ENCODE measurements at places on chromosomes 6 and 20.
A peak's percentile ranks its signal among the peaks of the same experiment; 100 is the strongest.

DNA sequence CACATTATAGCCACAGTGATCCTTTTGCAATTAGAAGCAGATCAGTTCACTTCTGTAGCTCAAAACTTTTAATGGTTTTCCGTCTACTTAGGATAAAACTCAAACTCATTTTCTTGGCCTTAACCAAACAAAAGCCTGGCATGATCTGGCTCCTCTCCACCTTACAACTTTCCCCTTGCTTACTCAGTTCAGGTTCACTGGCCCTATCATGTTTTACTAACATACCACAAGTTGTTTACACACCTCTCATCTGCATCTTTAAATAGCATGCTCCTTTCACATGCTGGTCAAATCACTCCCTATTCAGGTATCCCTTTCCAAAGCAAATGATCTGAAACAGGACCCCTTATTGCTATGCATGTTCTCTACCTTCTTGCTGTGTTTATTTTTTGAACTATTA, 191.4 kb upstream of the FAM83B start:
- DNase-seq: no peak

- DNase-seq: no peak
Observed at GRCh38 chr20:14838663-14839628, 501.5 kb upstream of the FLRT3 start.

DNA sequence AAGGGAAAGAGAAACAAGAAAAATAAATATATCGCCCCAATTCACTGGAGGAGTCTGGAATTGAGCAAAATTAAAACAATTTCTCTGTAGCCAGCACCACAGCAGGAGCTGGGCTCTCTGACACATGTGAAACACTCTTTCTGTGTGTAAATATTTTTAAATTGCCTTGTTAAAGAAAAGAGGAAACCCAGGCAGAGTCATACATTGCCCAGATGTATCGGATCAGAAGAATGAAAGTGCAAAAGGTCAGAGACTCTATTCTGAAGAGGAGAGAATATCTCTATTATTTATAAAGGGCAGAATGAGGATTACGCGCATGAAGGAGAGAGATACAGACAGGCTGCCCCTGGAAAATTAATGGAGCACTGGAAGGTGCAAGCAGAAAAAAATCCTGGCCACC, 127.0 kb upstream of the MAN1A1 start:
- DNase-seq: no peak

DNA sequence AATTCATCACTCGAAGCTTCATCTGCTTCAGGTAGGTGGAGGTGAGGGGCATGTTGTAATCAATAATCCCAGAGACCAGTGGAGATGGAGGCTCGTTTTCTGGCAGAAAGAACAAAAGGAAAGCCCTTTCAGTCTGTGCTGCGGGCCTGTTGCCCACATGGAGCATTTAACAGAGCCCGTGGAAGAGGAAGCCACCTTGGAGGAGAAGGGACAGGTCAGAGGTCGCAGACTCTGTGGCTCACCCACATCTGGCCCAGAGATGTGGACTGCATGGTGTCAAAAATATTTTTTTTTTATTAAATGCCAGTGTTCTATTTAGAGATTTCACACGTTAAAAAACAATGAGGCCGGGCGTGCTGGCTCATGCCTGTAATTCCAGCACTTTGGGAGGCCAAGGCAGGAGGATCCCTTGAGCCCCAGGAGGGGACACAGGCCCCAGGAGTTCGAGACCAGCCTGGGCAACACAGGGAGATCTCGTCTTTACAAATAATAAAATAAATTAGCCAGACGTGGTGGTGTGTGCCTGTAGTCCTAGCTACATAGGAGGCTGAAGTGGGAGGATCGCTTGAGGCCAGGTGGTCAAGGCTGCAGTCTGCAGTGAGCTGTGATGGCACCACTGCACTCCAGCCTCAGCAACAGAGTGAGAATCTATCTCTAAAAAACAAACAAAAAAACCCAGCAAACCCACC, 73.6 kb downstream of the NOL4L start:
- DNase-seq: no peak

GRCh38 chr6:41002168-41002567, 36.9 kb downstream of the UNC5CL start:
- no peak for DNase-seq

DNA sequence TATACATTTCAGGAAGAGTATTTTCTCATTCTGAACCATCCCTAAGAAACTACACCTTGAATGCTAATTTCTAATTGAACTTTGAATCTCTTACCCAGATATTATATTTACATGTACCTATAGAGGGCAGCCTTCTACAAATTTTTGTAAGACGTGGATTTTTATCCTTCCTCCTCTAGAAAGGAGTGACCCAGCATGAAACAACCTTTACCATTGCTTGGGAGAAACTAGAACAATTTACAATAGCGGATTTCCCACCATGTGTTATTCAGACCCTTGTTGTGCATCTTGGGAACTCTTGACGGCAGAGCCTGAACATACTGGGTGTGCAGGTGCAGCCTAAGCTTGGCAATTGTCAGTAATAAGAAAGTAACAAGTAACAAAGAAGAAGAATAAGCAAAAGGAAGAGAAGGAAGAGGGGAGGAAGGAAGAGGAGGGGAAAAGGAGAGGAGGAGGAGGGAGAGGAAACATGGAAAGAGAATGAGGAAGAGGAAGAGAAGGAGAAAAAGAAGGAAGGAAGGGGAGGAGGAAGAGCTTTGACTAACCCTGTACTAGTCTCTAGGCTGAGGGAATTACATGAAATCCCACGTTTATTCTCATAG, 10.8 kb upstream of the TAAR1 start:
- no peak for DNase-seq

GRCh38 chr6:156774863-156775405, 2.2 kb upstream of the ARID1B start:
- DNase-seq: peak; percentile 39

GRCh38 chr20:58150772-58151171, 77.7 kb downstream of the ANKRD60 start:
- DNase-seq: no peak

DNA sequence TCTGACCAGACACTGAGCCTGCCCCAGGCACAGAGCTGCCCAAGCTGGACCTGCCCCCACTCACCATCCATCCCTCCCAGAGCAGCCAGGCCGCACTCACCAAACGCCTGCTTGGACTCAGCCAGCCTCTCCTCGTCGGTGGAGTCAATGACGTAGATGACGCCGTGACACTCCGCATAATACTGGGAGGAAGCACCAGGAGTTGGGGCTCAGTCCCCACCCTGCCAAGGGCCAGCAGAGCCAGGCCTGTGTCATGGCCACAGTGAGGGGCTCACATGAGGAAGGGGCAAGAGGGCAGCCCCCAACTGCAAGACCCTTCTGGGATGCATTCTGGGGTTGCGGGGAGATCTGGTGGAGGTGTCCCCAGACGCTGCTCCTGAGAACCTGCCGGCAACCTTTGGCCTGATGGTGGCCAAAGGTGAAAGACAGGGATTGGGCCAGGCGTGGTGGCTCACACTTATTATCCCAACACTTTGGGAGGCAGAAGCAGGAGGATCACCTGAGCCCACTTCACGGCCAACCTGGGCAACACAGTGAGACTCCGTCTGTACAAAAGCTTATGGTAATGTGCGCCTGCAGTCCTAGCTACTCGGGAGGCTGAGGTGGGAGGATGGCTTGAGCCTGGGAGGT, 5.6 kb downstream of the ARFRP1 start:
- DNase-seq: no peak

DNA sequence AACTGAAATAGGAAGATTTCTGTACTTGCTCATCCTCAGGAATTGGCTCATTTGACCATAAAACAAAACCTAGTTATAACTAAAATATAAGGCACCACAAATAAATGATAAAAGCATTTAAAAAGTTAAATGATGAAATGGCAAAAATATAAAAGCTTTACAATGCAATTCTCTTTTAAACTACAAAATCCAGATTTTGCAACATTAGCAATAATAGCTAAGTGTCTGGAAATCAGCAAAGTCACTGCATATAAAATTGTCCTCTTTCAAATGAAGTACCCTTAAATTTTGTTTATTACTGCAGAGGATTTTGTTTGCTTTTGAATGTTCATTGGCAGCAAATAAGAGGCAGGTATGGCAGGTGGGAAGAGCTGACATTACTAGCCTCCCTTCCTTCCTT, 270.4 kb upstream of the RSPO3 start:
- no peak for DNase-seq

DNA sequence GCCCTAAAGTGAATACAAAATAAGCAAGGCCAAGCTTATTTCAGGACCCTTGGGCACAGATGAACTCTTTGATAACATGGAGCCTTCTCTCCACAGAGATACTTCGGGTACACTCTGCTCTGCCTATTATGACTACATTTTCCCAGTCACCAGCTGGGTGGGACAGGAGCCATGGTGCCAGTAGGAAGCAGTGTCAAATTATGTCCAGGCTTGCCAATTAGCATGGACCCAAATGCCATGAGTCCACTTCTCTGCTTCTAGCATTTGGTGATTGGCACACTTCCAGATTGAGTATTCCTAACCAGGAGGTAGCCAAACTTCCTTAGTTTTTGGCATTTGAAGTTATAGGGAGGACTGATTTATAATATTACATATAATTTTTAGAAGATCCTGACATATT, 513.8 kb upstream of the HTR1E start:
- DNase-seq: no peak

GRCh38 chr6:24004659-24005058, 121.4 kb upstream of the NRSN1 start:
- no peak for DNase-seq

DNA sequence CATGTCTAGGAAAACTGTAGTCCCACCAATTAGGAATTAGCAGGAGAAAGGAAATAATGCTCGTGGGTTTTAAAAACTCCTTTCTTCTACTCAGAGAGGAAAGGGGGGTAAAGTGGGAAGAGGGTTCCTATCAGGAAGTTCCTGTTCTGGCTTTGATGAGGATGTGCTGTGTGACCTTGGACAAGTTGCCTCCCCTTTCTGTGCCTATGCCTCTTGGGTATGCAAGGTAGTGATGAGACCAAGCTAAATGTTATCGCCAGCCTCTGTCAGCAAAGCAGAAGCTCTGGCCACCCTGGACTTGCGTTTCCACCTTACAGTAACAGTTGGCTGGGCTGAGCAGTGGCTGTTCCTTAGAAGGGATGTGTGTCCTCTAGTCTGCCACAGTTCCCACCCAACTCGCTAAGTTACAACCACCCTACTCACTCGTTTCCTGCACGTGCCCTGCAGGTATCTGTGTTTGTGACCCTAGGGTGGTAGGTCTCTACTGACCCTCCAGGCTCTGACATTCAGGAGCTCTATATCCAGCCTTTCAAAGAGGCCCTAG, 110.0 kb downstream of the PREX1 start:
- no peak for DNase-seq

- no peak for DNase-seq
Observed at GRCh38 chr6:2829253-2829652, 12.4 kb downstream of the SERPINB1 start.

GRCh38 chr6:13526727-13527670, 39.6 kb upstream of the GFOD1 start:
- DNase-seq: peak; percentile 79

- DNase-seq: no peak
Observed at GRCh38 chr6:48016020-48016755, 94.8 kb downstream of the PTCHD4 start.

DNA sequence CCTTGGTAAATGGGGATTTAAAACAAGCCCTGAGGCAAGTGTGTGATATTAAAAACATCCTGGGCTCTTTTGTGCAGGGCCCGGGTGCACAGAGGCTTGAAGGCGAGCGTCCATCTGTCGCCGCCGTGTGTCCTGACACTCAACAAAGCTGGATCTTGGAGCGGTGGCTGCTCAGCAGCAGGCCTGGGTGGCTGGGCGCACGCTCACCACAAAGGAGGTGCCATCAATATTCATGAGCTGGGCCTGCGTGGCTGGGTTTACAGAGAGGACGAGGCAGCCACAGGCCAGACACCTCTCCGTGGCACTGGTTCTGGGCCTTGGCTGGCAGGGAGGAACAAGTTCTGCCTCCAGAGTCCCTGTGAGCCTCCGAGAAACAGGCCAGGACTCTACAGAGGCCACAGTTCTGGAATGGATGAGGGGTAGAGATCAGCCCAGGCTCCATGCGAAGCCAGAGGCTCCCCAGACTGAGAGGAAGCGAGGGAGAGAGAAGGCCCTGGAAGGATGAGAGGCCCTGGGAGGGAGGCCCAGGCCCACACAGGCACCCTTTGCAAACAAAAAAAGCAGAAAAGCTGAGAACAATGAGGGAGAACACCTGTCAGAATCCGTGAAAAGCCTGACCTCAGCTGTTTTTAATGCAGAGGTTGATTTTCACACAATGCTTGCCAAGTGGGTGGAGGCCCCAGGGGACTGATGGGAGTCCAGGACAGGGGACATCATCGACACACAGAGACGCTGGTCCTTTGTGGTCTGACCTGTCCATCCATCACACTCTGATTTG, 21.9 kb downstream of the BHLHE23 start:
- no peak for DNase-seq

GRCh38 chr6:158009114-158009891, 27.6 kb downstream of the SYNJ2 start:
- peak; percentile 92 for DNase-seq

DNA sequence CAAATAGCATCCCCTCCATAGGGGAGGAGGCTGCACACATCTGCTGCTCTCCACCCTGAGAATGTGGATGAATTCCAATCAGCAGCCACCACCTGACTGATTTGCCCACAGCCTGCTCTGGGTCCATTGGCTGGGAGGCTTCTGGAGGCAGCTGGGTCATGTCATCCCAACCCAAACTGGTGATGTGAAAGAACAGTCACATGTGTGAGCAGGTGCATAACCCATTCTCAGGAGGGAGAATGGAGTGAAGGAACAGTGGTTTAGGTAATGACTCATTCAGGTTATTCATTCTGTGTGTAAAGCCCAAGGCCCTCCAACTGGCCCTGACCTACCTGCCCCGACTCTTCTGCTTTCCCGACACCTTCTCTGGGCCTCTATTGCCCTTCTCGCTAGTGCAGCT, 90.9 kb upstream of the GCM1 start:
- no peak for DNase-seq

GRCh38 chr6:168681748-168682147, 240.8 kb downstream of the SMOC2 start:
- no peak for DNase-seq

DNA sequence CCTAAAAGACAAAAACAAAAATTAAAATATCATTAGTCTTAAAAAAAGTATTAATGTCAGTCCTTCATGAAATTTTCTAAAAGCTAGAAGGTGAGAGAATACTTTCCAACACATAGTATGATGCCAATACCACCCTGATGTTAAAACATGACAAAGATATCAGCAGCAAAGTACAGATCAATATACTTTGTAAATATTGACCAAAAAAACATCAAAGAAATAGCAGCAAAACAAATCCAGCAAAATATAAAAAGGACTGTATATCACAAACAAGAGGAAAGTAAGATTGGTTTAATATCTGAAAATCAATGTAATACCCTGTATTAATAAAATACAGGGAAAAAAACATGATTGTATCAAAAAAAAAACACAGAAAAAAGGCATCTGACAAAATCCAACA, 51.4 kb downstream of the TASP1 start:
- no peak for DNase-seq

DNA sequence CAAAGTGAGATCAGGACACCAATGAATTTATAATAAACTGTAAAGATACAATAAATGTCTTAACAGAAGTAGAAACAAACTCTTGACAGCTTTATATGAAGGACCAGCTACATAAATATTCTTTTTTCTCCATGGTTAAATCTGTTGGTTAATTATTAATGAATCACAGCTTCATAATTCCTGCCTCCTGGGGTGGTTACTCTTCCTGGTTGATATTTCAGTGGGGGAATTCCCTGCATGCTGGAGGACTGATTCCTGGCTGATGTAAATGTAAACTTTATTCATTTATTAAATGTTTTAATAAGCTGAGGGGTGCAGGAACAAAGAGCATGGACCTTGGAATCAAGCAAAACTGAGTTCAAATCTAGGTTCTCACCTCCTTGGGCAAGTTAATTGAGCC, 16.2 kb upstream of the RCAN2 start:
- no peak for DNase-seq

- DNase-seq: no peak
Observed at GRCh38 chr20:62696989-62697388, 11.6 kb upstream of the NTSR1 start.

Measured in NCI-H446 treated with DMSO at 0.1 percent for 48 hours (cell line).